Tibial nerve (tissue), 4 donors: ENCODE measurements at places on chromosomes 12 and 14. TPM values are rescaled to one million over a fixed set of nuclear protein-coding genes. Genes with fewer than 3 reads are reported as not detected.

Gene TC2N
- total RNA-seq = 35.2 TPM

Gene KRT75
- not detected for total RNA-seq

Gene TMEM132D
- under 0.01 TPM for total RNA-seq

Gene CLEC1A
- total RNA-seq = 8.8 TPM

Gene WNT1
- total RNA-seq = not detected

GRCh38 chr12:104522985-104523722 lies 66.4 kb downstream of the CHST11 start:
- no peak overlapping the region for H3K4me3 ChIP-seq
- no peaks in the 10 kb centered on the region for H3K36me3 ChIP-seq
- H3K4me1 ChIP-seq = peaks cover 29% of the 10 kb centered on the region
- peak overlapping the region; percentile 39 for H3K27ac ChIP-seq
- no peaks in the 10 kb centered on the region for H3K27me3 ChIP-seq

- no peaks in the 10 kb centered on the region for H3K27me3 ChIP-seq
- no peak overlapping the region for H3K4me3 ChIP-seq
- H3K36me3 ChIP-seq = no peaks in the 10 kb centered on the region
- peak overlapping the region; percentile 59 for H3K27ac ChIP-seq
These were observed 11.9 kb downstream of the RHOF start for GRCh38 chr12:121781484-121781997.

GRCh38 chr14:23694085-23694948 lies 58.2 kb downstream of the DHRS2 start:
- no peak overlapping the region for H3K27ac ChIP-seq
- peaks cover 8% of the 10 kb centered on the region for H3K4me1 ChIP-seq
- H3K27me3 ChIP-seq = no peaks in the 10 kb centered on the region
- H3K36me3 ChIP-seq = no peaks in the 10 kb centered on the region

DNA sequence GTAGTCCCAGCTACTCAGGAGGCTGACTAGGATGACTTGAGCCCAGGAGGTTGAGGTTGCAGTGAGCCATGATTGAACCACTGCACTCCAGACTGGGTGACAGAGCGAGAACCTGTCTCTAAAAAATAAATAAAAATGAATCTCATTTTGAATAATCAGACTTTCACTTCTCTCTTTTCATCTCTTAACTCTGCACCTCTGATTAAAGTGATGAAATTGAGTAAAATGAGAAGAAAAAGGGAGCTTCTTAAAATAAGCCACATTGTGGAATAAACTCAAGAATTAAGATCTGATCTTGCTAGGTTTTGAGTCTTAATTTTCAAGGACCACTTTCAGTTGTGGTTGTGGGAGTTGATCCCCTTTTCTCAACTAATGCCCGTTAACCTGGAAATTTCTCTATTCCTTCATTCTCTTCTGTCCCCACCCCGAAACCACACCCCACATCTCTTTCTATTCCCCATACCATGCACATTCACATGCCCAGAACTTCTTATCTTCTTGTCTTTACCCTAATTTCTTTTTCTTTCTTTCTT lies 70.9 kb upstream of the ETV6 start:
- no peaks in the 10 kb centered on the region for H3K27me3 ChIP-seq
- DNase-seq = no peak
- H3K27ac ChIP-seq = no peak overlapping the region

DNA sequence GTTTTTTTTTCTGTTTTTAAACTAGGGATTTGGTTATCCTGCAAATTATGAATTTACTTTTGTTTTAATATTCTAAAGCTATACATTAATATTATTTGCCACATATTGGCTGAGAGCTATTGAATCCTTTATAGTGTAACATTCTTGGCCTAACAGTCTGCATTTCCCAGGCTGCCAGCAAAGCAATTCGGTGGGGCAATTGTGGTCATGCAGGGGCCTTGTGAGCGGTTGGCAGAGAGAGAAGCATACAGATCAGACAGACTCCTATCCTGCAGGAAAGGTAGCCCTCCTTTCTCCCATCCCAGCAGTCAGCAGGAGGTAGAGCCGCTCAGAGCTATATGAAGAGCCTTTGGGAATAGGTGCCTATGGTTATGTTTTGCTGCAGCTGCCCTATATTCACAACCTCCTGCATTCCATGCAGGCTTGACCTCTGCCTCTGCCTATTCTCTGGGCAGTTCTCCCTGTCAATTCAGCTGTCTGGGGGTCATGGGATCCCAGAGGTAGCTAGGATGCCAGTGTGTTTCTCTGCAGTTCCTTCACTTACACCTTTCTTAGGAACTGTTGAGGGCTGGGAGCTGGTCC lies 144.7 kb downstream of the GPHN start:
- H3K27ac ChIP-seq = no peak overlapping the region
- DNase-seq = no peak
- H3K4me1 ChIP-seq = no peaks in the 10 kb centered on the region

- no peaks in the 10 kb centered on the region for H3K4me1 ChIP-seq
- H3K27ac ChIP-seq = peak overlapping the region; percentile 67
- DNase-seq = no peak
- H3K4me3 ChIP-seq = no peak overlapping the region
- no peaks in the 10 kb centered on the region for H3K36me3 ChIP-seq
These were observed 17.7 kb upstream of the TSPAN11 start for GRCh38 chr12:30908722-30909348.

GRCh38 chr14:94051115-94051514 lies 25.0 kb downstream of the OTUB2 start:
- no peak overlapping the region for H3K4me3 ChIP-seq
- H3K4me1 ChIP-seq = no peaks in the 10 kb centered on the region
- peaks cover 99% of the 10 kb centered on the region for H3K36me3 ChIP-seq
- peak; percentile 45 for DNase-seq

GRCh38 chr14:23556700-23557440 lies 799 bp downstream of the THTPA start:
- H3K4me1 ChIP-seq = no peaks in the 10 kb centered on the region
- H3K27ac ChIP-seq = peak overlapping the region; percentile 87
- H3K4me3 ChIP-seq = peak overlapping the region; percentile 95

- H3K36me3 ChIP-seq = peaks cover 62% of the 10 kb centered on the region
- H3K27ac ChIP-seq = no peak overlapping the region
- H3K27me3 ChIP-seq = no peaks in the 10 kb centered on the region
- H3K4me3 ChIP-seq = no peak overlapping the region
These were observed 60.4 kb downstream of the NIN start for GRCh38 chr14:50770586-50770985.

- H3K36me3 ChIP-seq = no peaks in the 10 kb centered on the region
- DNase-seq = no peak
- no peak overlapping the region for H3K4me3 ChIP-seq
- no peaks in the 10 kb centered on the region for H3K27me3 ChIP-seq
- H3K4me1 ChIP-seq = no peaks in the 10 kb centered on the region
- H3K27ac ChIP-seq = no peak overlapping the region
These were observed 213.4 kb upstream of the G2E3 start for GRCh38 chr14:30345511-30345910.

DNA sequence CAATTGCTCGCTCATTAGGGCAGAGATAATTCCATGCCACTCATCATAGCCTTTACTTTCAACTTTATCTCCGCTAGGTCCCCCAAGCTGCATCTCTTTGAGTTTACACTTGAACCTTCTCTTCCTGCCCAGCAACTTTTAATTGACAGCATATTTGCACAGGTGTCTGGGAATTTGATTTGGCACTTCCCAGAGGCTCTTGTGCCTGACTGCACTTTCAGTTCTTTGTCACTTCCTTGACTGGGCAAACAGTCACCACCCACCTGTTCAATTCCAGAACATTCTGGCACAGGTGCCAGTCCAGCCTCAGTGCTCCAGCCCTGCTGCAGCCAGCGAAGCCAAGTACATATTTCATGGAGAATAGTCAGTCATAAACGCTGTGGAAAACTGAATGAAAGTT lies 110.1 kb upstream of the LRIG3 start:
- no peaks in the 10 kb centered on the region for H3K36me3 ChIP-seq
- no peaks in the 10 kb centered on the region for H3K4me1 ChIP-seq
- H3K27ac ChIP-seq = no peak overlapping the region
- no peak overlapping the region for H3K4me3 ChIP-seq
- H3K27me3 ChIP-seq = no peaks in the 10 kb centered on the region
- no peak for DNase-seq

DNA sequence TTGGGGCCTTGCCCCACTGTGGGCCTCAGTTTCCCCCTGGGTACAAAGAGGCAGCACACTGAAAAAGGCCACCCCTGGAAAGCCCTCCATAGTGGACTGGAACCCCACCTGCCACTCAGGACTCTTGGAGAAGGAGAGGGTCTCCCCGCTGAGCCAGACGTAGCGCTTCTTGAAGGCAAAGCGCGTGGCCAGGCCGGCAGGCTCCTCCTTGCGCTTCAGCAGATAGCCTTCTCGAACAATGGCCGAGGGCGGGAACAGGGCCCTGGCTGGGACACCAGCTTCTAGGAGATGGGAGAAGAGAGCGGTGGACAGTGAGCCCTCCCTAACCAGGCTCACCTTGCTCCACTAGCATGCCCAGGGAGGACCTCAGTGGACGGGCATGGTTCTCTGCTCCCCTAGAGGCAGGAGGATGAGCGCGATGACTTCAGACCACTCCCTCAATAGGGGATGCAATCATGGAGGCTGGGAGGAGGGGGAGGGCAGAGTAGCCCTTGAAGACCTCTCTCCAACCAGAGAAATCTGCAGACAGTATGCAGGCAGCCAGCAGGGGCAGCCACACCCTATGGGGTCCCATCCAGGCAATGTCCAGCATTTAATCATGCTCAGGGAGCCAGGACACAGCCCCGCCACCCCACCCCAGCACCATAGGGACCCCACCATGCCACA lies 29.8 kb downstream of the RASAL1 start:
- DNase-seq = no peak
- H3K27ac ChIP-seq = no peak overlapping the region
- H3K4me3 ChIP-seq = no peak overlapping the region
- no peaks in the 10 kb centered on the region for H3K36me3 ChIP-seq
